ENCODE measurements at places on chromosomes 1 and 21. TPM values are rescaled to one million over a fixed set of nuclear protein-coding genes. Genes with fewer than 3 reads are reported as not detected.

Gene OR2AK2
- not detected for total RNA-seq

DNA sequence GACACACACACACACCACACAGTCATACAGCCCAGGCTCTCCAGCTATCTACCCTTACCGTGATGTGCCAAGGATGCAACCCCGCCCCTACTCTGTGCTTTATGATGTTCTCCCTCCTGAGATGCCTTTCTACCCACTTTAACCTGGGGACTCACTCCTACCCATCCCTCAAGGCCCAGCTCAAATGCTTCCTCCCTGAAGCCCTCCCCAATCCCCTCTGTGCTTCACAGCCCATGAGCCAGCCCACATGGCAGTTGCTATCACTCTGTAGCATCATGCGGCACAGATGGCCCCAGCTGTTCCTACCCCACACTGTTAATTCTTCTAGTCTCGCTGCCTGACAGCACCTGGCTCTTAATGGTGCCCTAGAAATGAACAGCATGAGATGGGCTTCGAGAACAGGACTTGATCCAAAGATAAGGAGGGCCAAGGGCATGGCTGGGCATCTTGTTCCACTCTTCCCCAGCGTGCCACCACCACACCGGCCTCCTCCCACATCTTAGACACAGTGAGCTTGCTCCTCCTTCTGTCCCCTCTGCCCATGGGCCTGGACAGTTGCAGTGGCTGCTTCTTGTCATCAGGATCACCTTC is 109.8 kb downstream of the GLIS1 start:
- DNase-seq = no peak

DNA sequence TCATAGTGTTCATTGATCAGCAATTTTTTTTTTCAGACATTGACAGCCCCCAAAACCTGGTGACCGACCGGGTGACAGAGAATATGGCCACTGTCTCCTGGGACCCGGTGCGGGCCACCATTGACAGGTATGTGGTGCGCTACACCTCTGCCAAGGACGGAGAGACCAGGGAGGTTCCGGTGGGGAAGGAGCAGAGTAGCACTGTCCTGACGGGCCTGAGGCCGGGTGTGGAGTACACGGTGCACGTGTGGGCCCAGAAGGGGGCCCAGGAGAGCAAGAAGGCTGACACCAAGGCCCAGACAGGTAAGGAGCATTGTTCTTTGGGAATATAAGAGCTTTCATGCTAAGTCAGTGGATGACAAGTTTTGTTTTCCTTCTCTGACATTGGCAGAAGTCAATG is 49.3 kb downstream of the TNN start:
- no peak for DNase-seq

- peak; percentile 67 for DNase-seq
Observed at GRCh38 chr1:169119405-169119804, 12.9 kb downstream of the ATP1B1 start.

Gene GJA5
- 28.2 TPM for total RNA-seq

Gene ANKRD13C
- total RNA-seq = 19.2 TPM

DNA sequence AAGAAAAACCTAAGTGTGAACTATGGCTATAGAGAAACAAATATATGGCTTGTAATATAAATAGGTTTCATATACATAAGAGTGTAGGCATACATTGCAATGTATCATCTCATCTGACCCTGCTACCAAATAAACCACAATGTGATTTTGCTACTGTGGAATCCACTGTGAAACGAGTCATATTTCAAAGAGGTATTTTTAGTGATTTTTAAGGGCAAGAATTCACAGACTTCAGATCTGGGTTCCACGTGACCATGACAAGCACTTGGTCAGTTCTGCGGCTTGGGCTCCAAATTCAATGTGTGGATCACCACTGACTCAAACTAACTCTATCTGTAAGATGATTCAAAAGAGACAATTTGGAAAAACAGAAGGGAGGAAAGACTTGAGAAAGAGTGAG is 147.0 kb upstream of the ERG start:
- peak; percentile 94 for DNase-seq

- DNase-seq = peak; percentile 40
Observed at GRCh38 chr1:64471218-64472039, 1.5 kb downstream of the CACHD1 start.

GRCh38 chr1:169105434-169106094 is 926 bp upstream of the ATP1B1 start:
- no peak for DNase-seq

Gene CELA3B
- not detected for total RNA-seq

Gene RRP1
- total RNA-seq = 24.7 TPM

Gene CRNN
- not detected for total RNA-seq

Data from HFFc6 (cell line).